Dorsolateral prefrontal cortex (tissue), 122 donors: ENCODE measurements at places on chromosomes 11 and 22. TPM values are rescaled to one million over a fixed set of nuclear protein-coding genes. Genes with fewer than 3 reads are reported as not detected.

MMP13 gene
- not detected for total RNA-seq

BATF2 gene
- 2.4 TPM for total RNA-seq

MS4A6A gene
- total RNA-seq, result 110 TPM

SRRD gene
- 28.6 TPM for total RNA-seq

CHADL gene
- total RNA-seq, result 31.5 TPM

LINC01488 gene
- not detected for total RNA-seq

FOLR1 gene
- total RNA-seq, result 0.43 TPM

MYOD1 gene
- total RNA-seq, result not detected

LRRN4CL gene
- 0.26 TPM for total RNA-seq

NELL1 gene
- total RNA-seq, result 47.4 TPM

CADM1 gene
- 141 TPM for total RNA-seq

VSIG10L2 gene
- not detected for total RNA-seq

IRAG1 gene
- 76.3 TPM for total RNA-seq

KCNK4 gene
- 9.4 TPM for total RNA-seq

FOLR2 gene
- 8.5 TPM for total RNA-seq

MIOX gene
- total RNA-seq, result not detected

ZP1 gene
- total RNA-seq, result not detected

NLRP14 gene
- 0.46 TPM for total RNA-seq

LRRC10B gene
- 13.0 TPM for total RNA-seq

MS4A14 gene
- 1.7 TPM for total RNA-seq

PLAAT5 gene
- 7.1 TPM for total RNA-seq

SPDYC gene
- total RNA-seq, result not detected

IGSF9B gene
- total RNA-seq, result 78.3 TPM

OR2AG2 gene
- 0.86 TPM for total RNA-seq

ANGPTL5 gene
- not detected for total RNA-seq

BEST1 gene
- total RNA-seq, result 25.1 TPM

GPHA2 gene
- total RNA-seq, result not detected

SLC22A12 gene
- not detected for total RNA-seq
